ENCODE measurements at places on chromosomes 11 and 22.

GRCh38 chr11:12507391-12507790, 130.0 kb downstream of the PARVA start:
- no peak for DNase-seq

- peak; percentile 48 for DNase-seq
Measured at GRCh38 chr22:28978158-28978557, 83.5 kb downstream of the C22orf31 start.

GRCh38 chr11:65224930-65225278, 36.9 kb upstream of the POLA2 start:
- peak; percentile 70 for DNase-seq

DNA sequence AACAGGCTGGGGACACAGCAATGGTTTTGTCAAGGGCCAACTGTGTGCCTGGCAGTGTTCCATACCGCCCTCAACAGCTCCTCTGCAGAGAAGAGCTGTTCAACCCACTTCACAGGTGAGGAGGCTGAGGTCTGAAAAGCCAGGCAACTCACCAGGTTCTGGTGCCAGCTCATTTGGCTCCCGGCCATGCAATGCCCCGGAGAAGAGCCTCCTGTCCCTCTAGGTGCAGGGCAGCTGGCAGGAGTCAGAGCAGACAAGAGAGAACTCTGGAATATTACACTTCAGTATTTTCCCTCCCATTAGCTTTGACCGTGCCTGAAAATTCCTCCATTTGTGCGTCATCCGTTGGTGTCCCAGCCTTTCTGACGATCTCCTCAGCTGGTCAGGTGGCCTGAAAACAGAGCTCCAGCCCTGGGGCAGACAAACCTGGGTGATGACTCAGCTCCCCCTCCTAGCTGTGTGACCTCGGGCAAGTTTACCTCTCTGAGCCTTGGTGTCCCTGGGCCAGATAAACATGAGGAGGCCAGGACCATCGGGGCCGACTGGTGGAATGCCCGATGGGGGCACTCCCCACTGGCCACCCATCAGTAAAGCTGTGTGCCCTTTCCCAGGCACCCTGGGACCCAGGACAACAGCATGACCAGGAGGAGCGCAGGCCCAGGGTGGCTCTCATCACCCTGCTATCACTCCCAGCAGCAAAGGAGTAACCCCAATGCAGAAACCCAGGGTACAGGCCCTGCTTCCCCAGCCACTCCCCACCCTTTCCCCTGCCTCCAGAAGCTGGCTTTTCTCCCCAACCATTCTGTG, 9.6 kb upstream of the C1QTNF6 start:
- peak; percentile 38 for DNase-seq

DNA sequence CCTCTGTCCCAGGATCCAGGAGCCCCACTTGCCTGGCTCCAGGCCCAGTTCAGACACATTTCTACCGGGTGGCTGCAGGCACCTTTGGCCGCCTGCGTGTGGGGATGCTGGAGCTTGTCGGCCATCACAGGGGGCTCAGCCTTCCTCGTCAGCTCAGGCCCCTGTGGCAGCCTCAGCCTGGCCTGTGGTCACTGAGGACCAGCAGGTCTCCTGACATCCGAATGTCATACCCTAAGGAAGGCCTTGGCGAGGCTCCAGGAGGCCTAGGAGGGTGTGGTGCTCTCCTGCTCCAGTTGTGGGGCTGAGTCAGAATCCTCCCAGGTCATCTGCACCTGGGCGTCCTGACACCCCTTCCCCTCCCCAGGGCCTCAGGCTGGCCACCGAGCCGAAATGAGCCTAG, 14.9 kb upstream of the SOX10 start:
- no peak for DNase-seq

DNA sequence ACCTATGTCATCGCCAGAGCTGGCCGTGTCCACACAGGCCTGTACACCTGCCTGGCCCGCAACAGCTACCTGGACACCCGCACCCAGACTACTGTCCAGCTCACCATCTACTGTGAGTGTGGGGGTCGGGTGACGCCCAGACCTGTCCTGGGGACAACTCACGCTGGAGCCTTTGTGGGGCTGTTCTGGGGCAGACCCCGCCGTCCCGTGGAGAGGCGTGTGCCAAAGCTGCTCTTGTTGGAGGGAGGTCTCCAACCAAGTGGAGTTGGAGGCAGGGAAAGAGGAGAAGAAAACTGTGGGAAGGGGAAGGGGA, 4.3 kb downstream of the VSIG10L2 start:
- DNase-seq: no peak

DNA sequence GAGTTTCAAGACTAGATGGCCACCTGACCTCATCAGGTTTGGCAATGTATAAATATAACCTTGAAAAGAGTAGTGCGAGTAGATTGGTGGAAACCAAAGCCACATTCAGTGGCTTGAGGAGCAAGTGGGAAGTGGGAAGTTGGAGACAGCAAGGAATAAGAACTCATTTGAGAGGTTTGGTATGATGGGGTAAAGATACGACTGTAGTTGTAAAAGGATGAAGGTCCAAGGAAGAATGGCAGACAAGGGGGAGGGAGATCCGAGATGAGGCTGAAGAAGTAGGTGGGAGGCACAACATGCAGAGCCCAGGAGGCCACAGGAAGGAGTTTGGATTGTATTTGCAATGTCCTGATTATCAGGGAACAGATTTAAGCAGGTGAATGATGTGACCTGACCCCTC, 20.8 kb downstream of the RASSF10 start:
- no peak for DNase-seq

DNA sequence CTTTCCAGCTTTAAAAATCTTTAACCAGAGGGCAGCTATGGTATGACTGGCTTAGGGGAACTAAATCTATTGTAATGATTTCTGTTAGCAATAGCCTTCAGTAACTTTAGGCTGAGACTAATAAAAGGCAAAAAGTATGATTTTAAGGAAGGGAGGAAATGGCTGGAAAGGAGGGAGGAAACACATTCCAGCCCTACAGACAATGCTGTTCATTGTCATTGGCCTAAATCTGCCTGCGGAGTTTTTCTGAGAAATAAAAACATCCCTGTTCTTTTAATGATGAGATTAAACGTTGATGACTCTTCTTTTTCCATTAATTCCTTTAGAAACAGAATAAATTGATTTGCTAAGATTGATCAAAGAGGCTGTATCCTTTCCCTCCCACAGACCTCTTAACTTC, 99.6 kb upstream of the GRAMD1B start:
- DNase-seq: no peak

GRCh38 chr22:35523167-35523947, 17.3 kb upstream of the RASD2 start:
- no peak for DNase-seq

DNA sequence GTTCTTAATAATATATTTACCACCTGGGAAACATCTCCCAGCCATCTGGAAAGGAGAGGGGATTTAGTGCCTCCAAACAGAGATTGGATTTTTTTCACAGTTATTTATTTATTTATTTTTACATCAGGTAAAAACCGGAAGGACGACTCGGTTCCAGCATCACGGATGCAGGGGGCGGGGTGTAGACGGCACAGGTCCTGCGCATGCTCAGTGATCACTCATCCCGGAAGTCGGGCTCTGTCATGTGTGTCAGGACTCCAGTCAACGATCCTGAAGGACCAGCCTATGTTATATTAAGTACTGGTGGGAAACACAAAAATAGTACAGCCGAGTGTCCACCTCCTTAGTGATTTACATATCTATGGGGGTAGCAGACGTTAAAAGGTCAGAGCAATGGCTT, 467.6 kb downstream of the NTM start:
- DNase-seq: no peak

- DNase-seq: peak; percentile 98
Measured at GRCh38 chr11:36149538-36150242, 139.5 kb downstream of the COMMD9 start.

DNA sequence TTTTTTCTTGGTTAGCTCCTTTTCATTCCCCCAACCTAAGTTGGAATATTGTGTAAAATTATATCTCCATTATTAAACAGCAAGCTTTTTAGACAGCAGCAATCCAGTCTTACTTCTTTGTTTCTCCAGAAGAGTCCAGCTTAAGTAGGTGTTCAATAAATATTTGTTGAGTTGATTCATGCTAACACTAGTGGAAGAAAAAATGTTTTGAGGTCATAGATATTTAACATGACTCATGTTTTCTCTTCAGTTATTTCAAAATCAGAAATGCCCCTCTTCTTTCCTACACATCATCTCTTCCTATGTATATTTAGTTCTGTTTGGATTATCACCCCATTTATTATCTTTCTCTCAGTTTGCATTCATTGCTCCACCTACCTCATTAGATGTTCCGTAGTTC, 20.3 kb downstream of the CCDC83 start:
- peak; percentile 58 for DNase-seq

DNA sequence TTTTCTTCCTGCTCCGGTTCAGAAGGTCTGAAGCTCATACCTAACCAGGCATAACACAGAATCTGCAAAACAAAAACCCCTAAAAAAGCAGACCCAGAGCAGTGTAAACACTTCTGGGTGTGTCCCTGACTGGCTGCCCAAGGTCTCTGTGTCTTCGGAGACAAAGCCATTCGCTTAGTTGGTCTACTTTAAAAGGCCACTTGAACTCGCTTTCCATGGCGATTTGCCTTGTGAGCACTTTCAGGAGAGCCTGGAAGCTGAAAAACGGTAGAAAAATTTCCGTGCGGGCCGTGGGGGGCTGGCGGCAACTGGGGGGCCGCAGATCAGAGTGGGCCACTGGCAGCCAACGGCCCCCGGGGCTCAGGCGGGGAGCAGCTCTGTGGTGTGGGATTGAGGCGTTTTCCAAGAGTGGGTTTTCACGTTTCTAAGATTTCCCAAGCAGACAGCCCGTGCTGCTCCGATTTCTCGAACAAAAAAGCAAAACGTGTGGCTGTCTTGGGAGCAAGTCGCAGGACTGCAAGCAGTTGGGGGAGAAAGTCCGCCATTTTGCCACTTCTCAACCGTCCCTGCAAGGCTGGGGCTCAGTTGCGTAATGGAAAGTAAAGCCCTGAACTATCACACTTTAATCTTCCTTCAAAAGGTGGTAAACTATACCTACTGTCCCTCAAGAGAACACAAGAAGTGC, 661 bp upstream of the MALAT1 start:
- no peak for DNase-seq

GRCh38 chr11:95912902-95913560, 10.9 kb downstream of the MTMR2 start:
- DNase-seq: peak; percentile 40

GRCh38 chr11:32489464-32489863, 54.1 kb upstream of the WT1 start:
- DNase-seq: no peak

- DNase-seq: peak; percentile 33
Measured at GRCh38 chr11:70233511-70233934, 30.4 kb downstream of the FADD start.

DNA sequence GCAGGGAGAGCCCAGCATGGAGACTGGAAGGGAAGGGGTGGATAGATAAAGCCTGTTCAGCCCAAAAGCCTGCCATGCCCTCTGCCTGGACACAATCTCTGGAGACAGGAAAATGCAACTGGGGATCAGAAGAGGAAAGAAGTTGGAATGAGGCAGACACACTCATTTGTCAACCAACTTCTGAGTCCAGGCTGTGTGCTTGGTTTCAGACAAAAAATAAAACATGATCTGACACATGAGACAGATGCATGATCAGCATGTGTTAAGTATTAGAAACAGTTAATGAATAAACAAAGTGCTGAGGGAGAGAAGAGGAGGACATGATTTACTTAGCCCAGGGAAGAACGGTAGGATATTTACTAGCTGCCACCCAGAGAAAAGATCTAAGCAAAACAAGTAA, 839 bp downstream of the LRRN4CL start:
- no peak for DNase-seq

GRCh38 chr11:80307676-80308075, 866.8 kb upstream of the TENM4 start:
- DNase-seq: no peak

GRCh38 chr22:50012211-50013181, at the start of gene IL17REL:
TSS of gene IL17REL (minus strand) at chr22:50012765. CDS start at chr22:50012646, 119 bp downstream.
- DNase-seq: peak; percentile 54

DNA sequence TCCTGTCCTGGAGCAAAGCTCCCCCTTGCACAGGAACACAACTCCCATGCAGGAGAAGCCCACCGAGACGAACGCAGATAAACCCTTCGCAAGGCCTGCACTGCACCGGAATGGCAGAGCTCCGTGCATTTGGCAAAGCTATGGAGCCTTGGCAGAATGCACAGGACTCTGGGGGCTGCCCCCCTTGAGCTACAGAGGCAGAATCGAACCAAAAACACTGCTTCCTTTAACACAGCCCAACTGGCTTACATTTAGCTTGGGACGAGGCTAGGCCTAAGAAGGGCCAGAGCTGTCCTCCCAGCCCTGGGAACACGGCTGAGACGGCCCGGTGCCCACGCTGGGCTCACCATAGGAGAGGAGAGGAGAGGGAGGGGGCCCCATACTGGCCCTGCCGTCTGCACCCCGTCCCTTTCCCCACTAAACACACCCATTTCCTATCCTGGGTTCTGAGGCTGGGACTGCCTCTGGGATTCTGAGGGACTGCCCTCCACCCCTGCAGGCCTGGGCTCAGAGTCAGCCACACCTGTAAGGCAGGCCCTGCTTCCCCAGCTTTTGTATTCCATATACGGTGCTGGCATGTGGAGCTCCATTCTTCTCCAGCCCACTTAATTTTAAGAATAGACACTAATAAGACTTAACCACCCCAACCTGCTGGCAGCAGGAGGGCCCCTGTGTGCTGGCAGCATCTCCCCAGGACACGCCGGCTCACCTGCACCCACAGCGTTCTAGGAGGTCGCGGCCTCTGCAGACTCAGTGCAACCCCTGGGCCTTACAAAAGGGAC, 32.9 kb downstream of the PPM1F start:
- no peak for DNase-seq

- DNase-seq: no peak
Measured at GRCh38 chr11:120337355-120338106, 1.3 kb downstream of the ARHGEF12 start.

GRCh38 chr11:112226831-112227401, 688 bp downstream of the PTS start:
- DNase-seq: peak; percentile 32

- no peak for DNase-seq
Measured at GRCh38 chr11:31521497-31522150, 12.1 kb downstream of the ELP4 start.

- DNase-seq: no peak
Measured at GRCh38 chr11:112967082-112967481, 5.9 kb downstream of the NCAM1 start.

DNA sequence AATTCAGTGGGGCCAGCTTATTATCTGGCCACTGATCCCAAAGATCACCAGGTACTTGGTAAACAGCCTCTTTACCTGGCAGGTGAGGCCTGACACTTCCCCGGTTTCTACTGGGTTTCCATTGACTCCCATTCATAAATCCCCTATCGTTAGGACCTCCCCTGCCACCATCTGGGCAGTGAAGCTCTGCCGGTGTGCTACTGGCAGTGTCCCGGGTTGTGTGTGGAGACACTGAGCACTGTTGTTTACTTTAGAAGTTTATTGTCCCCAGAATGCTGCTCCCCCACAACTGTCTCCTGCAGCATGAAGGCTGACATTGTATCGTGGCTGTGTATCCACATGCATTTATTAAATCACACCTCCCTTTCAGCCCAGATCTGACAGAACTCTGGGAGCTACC, 142.7 kb downstream of the WNT7B start:
- DNase-seq: no peak

- DNase-seq: no peak
Measured at GRCh38 chr11:73971175-73971719, 11.4 kb downstream of the UCP2 start.
